ENCODE measurements at places on chromosomes 7 and 10.

DNA sequence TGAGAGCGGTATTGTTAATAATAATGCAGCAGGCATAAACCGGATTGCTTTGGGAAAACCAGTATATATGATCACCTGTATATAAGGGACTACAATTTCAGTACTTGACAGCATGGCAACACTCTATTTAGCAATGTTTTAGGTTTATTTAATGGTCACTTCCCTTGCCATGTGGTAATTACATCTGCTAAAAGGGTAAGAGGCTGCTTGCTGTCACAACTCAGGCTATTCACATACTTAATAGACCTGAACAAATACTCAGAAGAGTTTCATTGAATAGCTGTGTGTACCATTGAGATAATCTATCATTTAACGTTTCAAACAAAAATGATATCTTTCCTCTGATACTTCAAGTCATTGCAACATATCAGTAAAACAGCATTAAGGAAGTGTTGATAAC, 90.1 kb downstream of the PCDH15 start:
- DNase-seq: no peak

- no peak for DNase-seq
These were observed 52.0 kb upstream of the NKX6-2 start for GRCh38 chr10:132837905-132838304.

DNA sequence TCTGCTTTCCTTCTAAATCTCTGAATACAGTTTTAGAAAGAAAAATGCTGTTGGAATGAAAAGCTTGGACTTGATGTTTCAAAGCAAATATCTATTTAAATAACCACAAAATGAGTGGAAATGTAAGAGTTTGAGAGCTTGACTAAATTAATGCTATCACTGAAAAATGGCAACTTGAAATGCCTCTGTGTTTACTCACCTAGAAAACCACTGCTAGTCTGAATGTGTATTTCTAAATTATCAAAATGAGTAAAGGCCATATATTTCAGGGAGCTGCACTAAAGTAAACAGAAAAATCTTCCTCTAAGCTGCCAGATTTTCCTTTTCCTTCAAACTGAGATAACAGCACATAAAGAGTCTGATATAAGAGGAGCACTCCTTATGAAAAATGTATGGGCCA, 87.9 kb downstream of the DPY19L1 start:
- no peak for DNase-seq

DNA sequence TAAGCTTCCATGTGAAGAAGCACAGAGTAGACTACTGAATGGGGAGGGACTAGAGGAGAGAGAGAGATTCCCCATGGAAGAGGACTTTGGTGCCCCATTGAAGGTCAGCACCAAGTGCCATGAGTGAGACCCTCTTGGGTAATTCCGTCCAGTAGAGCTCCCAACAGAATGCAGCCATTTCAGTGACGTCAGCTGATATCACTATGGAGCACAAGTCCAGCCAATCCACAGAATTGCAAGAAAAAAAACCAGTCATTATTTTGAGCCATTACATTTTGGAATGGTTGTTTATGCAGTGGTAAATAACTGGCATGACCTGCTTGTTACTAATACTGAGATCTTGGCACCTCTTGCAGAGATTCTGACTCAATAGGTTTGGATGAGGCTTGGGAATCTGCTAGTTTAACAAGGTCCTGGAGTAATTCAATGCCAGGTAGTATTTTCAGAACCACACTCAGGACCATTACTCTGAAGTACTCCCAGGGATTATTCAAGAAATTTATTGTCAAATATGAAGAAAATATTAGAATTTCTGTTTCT, 52.6 kb upstream of the SP8 start:
- DNase-seq: no peak

GRCh38 chr10:58642283-58642682, 129.6 kb downstream of the BICC1 start:
- no peak for DNase-seq

DNA sequence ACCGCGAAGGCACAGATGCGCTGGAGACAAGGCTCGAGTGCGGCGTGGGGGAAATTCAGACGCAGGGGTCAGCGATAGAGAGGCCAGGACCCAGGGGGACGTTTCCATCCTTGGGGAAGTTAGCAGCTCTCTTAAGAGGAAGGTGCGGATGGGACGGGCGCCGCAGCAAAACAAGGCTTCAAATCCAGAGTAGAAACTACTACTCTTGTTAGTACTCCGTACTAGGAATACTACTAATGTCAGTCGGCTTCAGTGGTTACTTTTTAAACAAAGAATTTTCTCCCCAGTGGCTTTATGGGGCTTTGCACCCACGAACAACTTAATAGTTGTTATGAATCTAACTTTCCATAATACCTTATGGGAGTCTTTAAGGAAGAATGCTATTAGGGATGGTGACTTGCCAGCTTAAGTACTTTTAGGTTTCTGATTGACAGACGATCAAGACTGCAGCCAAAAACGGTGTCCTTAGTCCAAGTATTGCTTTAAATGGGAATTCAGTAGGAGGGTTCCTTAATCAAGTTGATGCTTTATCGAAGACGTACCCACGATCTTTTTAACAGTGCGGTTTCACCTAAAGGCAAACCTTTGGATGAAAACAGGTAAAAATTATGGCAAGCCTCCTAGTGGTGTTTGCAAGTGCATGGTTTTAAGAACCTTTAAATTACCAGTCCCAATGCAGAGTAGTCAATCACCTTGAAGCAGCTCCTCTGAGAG, 812 bp upstream of the IDE start:
- no peak for DNase-seq
